ENCODE measurements at places on chromosomes 16 and 17.

DNA sequence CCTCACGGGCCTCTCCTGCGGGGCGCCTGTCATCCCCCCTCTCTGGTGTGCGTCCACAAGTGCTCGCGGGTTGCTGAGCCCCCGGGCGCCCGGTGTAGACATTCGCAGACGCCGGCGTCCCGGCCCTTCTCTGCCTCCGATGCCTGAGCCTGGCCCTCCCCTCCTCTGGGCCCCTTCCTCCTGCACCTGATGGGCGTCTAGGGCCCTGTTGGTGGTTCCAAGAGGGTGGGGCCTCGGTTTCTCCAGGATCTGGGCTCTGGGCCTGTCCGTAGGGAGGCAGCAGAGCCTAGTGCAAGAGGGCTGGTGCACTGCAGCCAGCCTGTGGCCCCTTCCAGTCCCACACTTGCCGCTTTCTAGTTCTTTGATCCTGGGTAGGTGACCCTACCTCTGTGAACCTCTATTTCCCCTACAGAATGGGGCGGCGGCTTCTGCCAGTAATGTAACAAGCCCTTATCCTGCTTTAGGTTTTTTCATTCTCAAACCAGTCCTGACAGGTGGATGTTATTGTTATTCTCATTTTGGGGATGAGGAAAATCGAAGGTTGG is 623 bp downstream of the E4F1 start:
- DNase-seq = no peak

DNA sequence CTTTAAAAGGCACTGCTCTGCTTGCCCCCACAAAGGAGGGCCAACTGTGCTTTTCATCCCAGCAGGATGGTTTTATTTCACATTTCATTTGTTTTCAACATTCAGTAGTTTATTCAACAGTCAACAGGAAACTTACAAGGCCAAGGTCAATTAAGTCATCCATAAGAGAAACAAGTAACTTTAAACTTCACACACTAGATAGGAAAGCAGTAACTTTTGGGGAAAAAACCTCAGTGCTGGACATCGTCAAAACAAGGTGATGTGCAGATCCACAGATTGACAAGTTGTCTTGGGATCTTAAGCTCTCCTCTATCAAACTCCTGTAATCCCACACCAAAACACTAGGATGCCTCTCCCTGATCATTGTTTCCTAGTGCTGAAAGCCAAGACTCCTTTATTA is 18.5 kb downstream of the NFE2L1 start:
- no peak for DNase-seq

- no peak for DNase-seq
Measured at GRCh38 chr16:62977876-62978275, 941.6 kb upstream of the CDH8 start.

- DNase-seq = no peak
Measured at GRCh38 chr17:57559634-57560318, 185.3 kb downstream of the CCDC182 start.

DNA sequence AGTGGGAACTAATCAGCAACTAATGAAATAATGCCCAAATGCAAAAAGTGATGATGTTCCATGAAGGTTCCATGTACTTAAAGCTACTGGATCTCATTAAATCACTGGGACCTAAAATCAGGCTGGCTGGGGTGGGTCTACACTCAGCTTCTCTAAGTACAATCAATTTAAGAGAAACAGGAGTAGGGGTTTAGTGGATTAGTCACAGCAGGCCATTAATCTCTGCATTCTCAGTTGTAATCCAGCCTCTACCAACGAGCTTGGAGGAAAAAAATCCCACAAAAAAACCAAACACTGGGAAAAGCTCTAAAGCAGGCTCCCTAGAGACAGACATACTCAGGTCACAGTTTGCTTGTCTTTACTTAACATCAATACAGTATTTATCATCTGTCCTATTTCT is 15.0 kb downstream of the CA10 start:
- no peak for DNase-seq

DNA sequence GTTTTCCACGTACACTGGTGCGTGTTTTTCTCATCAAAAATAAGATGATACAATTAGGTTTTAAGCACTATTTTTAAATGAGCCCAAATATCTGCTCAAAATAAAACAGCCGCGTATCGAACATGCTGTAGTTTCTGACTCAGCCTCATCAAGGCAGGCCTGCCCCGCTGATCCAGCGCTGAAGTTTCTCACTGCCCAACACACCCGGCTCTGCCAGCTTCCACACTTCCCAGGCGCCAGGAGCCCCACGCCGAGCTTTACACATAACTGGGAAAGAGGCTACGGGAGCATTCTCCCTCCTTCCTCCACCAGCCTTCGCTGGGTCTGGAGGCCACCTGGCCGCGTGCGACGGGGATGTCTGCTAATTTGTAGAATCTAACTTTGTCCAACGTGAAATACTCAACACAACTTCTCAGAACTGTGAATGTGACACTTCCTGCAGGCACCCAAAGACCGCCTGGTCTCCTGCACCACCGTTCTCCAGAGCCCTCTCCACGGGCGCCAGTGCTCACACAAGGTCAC is 42.1 kb downstream of the MAP1LC3B start:
- no peak for DNase-seq

DNA sequence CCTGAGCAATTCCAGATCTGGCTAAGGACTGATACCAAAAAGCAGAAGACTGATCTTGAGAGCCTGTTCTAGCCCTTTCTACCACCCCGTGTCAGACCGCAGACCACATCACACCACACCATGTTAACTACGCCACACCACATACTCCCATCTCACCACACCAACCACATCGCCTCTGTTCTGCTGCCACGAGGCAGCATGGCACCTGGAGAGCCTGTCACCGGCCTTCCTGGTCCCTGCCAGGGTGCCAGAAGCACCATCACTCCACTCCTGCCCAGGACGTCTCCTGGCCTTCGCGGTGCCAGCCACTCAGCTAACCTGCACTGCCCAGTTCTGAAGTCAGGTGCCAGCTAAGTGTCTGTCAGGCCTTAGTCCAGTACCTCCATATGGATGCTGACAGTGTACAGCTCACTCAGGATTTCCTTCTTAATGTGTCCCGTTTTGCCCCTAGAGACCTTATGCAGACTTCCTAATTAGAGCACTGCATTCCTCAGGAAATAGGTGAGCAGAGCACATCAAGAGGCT is 37.2 kb upstream of the BCAR1 start:
- peak; percentile 11 for DNase-seq

DNA sequence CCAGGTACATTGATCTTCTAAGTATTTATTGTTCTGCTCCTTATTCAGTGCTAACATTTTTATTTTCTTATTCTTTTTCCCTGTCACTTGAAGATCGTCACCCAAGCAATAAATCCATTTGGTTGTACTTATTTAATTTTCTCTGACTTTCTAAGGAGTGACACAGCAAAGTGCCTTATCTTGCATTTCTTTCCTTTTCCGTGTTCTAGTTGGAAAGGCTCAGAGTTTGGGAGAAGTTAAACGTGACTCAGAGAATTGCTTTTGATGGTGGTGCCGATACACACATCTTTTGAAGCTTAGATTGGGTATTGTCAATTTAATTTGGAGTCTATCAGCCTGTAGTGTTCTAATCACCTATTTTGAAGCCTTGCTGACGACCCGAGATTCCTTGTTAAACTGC is 72.0 kb downstream of the PITPNC1 start:
- no peak for DNase-seq

Measured in stimulated activated CD8-positive, alpha-beta memory T cell treated with anti-CD3 and anti-CD28 coated beads, Interleukin-2, amount 100 ng/mL, for 1 hour (primary cell).